ENCODE measurements at places on chromosomes 12 and 14. TPM values are rescaled to one million over a fixed set of nuclear protein-coding genes. Genes with fewer than 3 reads are reported as not detected.
A peak's percentile ranks its signal among the peaks of the same experiment; 100 is the strongest.

The FSCB gene
- total RNA-seq = not detected

DNA sequence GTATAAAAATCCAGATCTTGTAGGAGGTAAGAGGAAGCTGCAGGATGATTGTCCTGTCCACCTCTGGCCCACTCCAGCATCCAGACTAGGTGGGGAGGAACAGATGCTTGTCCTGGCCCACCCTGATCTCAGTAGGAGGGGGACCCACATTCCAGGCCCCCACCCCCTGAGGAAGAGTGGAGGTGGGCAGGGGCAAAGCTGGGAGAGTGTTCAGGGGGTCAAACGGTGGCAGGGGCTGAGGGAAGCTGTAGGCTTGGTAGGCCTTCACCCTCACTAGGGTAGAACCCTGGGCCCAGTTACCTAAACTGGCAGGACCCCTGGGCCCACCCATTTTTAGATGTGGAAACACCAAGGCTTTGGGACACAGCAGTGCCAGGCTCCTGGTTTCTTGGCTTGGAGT, 4.1 kb downstream of the SLC48A1 start:
- no peak for ATAC-seq

DNA sequence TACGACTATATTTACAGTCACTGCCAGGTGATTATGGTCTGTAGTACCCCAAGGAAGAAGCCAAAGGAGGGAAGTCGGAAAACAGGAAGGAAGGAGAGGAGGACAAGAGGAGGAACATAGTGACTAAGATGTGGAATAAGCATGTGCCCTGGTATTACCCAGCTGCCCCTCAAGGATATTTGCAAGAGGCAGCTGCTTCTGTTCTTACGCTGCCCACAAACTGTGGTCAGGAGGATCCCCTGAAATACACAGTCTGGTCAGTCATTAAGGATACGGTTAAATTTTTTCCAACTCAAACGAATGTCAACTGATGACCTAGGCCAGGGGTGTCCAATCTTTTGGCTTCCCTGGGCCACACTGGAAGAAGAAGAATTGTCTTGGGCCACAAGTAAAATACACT, 126.5 kb downstream of the CMAS start:
- no peak for ATAC-seq

DNA sequence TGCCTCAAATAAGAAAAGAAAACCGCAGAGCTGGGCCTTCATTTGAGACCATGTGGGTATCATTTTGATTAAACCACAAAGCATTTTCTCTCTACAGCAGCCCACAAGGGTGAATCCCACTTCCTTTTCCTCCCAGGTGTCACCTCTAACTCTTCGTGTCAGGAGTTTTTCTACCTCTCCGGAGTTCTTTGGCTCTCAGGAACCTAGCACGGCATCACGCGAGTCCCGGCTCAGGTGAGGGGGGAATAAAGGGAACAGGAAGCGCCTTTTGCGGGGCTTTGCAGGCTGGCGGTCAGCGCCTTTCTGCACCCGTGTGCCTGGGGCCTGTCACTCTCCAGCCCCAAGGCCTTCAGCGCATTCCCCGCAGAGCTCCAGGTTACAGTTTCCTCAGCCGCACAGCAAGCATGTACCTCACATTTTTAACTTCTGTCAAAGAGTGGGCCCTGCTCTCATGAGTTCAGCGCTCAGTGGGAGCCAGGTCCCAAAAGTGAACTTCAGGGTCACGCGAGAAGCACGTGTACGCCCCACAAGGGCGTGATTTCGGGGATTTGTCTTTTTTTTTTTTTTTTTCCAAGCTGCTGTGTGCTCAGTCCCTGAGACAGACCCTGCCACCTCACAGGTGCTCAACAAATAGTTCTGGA, 740 bp upstream of the PRPF40B start:
- ATAC-seq = peak; percentile 20

DNA sequence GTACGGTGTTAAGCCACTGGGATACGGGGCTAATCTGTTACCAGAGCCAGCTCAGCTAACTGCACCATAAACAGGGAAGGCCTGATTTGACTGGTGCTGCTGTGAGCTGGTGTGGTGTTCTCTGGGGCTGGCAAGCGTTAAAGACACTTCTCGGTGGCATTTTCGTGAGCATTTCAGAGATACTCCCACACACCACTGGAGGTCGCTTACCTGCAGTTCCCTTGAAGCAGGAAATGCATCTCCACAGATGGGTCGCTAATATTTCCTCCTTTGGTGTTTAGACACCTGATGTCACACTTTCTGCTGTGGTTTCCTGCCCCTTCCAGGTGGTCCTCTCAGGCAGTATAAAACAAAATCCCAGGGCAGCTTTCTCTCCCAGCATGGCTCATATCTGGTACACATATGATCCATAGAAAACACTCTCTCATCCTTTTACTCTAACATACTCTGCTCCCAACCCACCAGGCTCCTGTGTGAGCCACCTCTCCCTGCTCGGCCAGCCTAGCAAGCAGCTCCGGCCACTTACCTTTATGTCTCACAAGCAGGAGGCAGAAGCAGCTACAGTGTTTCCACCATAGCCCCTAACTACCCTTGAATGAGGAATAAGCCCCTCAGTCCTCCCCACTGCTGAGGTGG, 129.9 kb upstream of the GRIN2B start:
- no peak for ATAC-seq

- ATAC-seq = peak; percentile 35
Observed at GRCh38 chr14:92121207-92121669, 268 bp downstream of the NDUFB1 start.

GRCh38 chr12:113130457-113131135, 5.0 kb downstream of the RASAL1 start:
- ATAC-seq = no peak

DNA sequence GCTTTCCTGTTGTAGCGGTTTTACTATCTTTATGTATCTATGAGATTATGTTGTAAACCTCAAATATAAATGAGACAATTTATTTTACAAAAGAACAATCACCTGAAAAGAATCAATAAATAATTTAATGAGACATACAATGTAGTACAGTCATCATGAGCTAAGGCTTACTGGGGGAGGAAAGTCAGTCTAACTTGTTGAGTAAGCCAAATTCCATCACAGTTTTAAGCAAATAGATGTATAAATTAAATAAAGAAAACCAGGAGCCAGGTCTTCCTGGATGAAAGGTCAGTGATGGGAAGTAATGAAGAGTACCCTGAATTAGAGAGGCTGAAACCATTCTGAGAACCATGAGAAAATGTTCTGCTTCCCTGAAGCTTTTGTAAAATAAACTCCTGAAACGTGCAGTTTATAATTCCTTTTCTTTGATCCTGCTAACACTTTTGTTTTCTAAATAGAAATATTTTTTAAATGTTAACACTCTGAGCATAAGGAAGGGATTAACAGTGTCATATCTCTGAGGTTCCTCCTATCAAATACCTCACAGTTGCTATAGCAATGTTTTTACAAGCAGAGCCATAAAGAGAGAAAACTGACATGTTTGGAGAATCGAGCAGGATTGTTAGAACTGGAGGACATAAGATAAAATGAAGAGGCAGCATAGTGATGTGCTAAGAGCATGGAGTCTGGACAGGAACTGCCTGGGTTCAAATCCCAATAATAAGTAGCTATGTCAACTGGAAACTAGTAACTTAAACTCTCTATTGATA, 444.9 kb upstream of the FOXG1 start:
- ATAC-seq = no peak

- peak; percentile 77 for ATAC-seq
Observed at GRCh38 chr12:52372216-52373154, 5.2 kb upstream of the KRT85 start.

Data from gastroesophageal sphincter (tissue), 4 donors.